Fibroblast of skin of right quadriceps (primary cell): ENCODE measurements at places on chromosomes 2 and 18.

DNA sequence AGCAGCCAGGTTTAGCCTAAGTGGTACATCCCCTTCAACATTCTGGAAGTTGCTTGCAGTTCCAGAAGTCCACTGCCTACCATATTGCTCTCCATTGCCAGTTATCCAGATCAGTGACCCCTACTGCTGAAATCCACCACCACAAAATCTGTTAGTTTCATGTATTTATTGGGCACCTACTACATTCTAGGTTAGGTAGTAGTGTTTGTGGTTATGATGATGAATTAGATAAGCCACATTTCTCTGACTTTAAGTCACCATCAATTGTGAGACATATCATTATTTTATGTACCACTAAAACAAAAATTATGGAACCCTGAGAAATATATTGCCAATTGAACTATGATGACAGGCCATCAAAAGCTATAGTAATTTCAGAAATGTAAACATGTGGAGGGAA, 139.5 kb upstream of the PKDCC start:
- no peak for DNase-seq

- DNase-seq = no peak
Observed at GRCh38 chr2:101149241-101150192, 1.7 kb downstream of the TBC1D8 start.

- DNase-seq = no peak
Observed at GRCh38 chr2:143000599-143000998, 123.1 kb downstream of the KYNU start.

DNA sequence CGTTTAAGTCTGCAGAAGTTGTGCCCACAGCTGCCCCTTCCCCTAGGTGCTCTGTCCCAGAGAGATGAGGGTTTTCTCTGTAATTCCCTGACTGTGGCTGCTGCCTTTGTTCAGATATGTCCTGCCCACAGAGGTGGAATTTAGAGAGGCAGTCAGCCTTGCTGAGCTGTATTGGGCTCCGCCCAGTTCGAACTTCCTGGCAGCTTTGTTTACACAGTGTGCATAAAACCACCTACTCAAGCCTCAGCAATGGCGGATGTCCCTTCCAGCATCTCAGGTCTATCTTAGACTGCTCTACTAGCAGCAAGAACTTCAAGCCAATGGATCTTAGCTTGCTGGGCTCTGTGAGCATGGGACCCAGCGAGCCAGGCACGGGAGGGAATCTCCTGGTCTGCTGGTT, 48.1 kb downstream of the LHCGR start:
- no peak for DNase-seq

- DNase-seq = no peak
Observed at GRCh38 chr18:79784071-79784913, 13.4 kb upstream of the KCNG2 start.

- peak; percentile 63 for DNase-seq
Observed at GRCh38 chr2:55010149-55010591, 40.1 kb downstream of the RTN4 start.

GRCh38 chr2:157439824-157440186, 4.1 kb downstream of the CYTIP start:
- no peak for DNase-seq

DNA sequence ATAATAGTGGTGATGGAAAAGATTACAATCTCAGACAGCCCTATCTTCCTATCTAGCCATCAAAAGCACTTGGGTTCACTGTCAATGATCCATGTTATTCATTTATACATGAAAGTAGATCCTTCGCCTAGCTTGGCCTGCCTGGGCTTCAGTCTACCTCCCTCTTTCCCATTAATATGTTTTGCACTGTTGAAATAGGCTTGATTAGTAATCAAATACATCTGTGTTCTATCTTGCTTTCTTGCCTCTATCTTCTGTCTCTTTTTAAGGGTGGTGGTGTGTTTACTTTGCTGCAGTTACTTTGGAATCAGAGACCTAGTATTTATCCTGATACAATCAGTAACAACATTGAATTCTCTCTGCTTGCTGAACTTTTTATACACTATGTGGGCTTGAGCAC, 521.2 kb downstream of the TNS1 start:
- DNase-seq = no peak

DNA sequence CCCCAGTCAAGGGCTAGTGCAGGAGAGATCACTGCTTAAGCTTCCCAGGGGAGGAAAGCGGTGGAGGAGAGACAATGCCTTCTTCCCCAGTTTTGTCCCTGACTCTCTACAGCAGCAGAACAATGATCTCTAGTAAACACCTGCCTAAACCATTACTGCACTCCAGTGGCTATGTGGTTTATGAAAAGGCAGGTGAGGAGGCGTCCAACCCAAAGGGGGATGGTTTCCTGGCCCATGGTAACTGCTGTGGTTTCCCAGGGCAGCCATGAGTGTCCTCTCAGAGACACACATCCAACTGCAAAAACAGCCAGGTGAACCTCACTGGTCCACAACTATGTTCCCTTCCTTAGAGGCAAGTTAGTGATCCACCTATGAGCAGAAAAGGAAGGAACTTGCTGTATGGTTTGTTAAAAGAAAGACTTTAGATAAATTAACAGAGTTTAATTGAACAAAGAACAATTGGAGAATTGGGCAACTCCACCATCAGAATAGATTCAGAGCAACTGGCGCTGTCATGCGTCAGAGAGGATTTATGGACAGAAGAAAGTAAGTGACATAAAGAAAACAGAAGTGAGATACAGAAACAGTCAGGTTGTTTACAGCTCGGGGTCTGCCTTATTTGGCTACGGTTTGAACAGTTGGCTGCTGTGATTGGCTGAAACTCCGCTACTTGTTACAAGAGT, 4.8 kb upstream of the TTC39C start:
- no peak for DNase-seq

- no peak for DNase-seq
Observed at GRCh38 chr2:214801068-214801467, 8.4 kb downstream of the BARD1 start.

- peak; percentile 45 for DNase-seq
Observed at GRCh38 chr2:163601377-163601776, 134.4 kb downstream of the FIGN start.

- DNase-seq = no peak
Observed at GRCh38 chr2:200243441-200243840, 63.1 kb upstream of the SPATS2L start.

DNA sequence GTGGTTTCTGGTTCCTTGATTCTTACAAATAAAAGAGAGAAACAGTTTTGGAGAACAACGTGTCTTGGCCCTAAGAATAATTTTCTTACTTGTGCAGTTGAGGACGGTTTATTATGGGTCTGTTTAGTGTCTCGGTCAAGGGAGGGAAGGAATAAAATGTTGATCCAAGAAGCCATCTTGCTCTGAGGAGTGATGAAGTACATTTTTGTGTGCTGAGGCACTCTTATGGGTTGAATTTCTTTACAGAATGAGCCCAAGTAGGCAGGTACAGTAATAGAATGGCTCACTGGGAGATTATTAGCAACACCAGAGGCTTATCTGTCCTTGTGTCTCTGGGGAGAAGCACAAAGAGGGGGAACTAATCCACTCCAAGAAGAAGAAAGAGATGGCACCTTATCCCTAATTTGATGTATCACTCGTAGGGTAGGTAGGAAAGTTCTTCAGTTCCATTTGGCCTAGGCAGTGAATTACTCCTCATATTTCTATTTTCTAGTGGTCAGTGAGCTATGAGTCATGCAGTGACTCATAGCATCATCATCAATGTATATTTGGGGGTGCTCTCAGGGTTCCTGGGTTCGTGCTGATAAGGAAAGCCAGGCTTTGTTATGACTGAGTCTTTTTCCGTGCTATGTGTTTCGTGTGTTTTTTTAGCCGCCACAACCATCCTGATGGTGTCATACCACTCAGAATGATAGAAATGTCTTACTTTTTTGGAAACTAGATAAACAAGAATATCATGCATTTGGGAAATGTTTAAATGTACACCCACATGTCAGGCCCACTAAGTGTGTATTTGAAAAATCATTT, 250.1 kb upstream of the CTAGE1 start:
- DNase-seq = peak; percentile 88

DNA sequence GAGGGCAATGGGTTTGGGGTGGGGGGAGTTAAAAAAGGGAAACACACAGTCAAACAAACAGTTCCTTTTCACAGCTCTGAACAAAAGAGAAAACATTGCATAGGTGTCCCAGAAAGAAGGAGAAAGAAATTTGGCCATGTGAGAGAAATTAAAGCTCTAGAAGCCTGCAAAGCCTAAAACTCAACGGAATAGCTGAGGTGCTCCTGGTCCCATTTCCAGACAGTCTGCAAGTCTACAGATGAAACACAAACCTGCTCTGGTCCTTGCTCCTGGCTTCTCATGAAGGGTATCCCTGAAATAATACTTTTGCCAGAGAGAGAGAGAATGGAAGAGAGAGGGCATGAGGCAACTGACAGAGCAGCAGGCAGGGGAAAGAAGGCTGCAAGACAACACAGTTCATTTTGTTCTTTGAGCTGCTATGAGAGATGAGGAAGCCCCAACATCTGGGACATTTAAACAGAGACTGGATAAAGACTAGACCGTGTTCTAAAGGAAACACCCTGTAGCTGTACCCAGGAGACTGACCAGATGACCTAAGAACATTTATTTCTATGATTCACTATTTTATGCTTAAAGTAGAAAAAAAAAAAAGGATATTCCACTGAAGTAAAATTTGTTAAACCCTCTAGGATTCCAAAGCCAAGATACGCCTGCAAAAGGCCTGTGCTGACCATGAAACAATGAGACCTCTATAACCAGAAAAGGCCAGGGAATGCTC, 57.3 kb upstream of the CYP26B1 start:
- no peak for DNase-seq

- DNase-seq = peak; percentile 81
Observed at GRCh38 chr2:230691005-230691647, 21.5 kb upstream of the CAB39 start.

- peak; percentile 92 for DNase-seq
Observed at GRCh38 chr18:21163647-21164547, 52.3 kb upstream of the ROCK1 start.

DNA sequence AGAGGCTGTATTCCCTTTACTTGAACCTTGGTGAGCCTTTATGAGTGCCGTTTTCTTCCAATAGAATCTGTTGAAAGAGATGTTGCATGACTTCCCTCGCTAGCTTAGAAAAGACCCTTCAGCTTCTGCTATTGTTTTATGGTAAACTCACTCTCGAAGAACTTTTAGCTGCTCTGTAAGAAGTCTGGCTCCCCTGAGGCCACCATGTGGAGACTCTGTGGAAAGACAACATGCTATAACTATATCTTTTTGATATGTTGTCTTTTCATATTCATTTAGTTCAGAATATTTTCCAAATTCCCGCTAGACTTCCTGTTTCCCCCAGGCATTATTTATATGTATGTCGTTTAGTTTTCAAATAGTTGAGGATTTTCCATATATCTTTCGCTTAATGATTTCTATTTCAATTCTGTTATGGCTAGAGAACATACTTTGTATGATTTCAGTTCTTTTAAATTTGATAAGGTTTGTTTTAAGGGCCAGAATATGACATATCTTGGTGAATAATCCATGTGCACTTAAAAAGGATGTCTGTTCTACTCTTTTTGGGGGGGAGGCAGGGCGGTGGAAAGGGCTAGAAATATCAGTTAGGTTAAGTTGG, 64.1 kb downstream of the PTPN4 start:
- peak; percentile 47 for DNase-seq

DNA sequence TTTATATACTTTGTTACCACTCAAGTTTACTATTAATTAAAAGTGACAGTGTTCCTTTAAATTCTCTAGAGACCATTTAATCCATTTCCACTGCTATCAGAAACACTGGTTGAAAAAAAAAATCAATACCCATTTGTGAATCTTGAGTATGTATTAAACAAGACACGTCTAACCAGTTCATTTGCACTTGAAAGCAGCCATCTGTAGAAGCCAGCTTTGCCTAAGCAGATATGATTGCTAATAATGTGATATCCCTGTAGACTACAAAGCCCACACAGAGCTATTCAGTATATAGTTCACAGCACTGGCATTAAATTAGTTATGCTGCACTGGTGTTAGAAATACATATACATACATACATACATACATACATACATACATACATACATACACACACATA, 111.8 kb upstream of the SP3 start:
- no peak for DNase-seq

GRCh38 chr2:144027593-144027992, 492.3 kb downstream of the ZEB2 start:
- DNase-seq = no peak

- DNase-seq = no peak
Observed at GRCh38 chr2:9690252-9690651, 59.5 kb upstream of the YWHAQ start.

DNA sequence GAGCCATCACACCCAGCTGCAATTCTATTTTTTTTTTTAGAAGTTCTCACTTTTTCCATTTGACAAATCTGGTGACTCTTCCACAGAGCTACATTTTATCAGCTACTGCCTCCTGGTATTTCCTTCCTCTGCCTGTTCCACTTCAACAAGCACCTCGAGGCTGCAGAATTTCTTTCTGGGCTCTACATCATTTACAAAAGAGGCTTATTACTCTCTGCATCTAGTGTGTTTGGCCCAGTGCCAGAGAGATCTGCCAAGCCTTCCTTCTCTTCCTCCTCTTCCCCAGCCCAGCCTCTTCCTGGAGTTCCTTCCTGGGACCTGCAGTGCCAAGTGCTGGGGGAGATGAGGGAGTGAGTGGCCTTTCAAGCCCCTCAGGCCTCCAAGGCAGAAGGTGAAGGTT, 119.6 kb upstream of the ITGA6 start:
- DNase-seq = no peak

GRCh38 chr2:85053802-85054201, 79.4 kb upstream of the TCF7L1 start:
- peak; percentile 50 for DNase-seq

DNA sequence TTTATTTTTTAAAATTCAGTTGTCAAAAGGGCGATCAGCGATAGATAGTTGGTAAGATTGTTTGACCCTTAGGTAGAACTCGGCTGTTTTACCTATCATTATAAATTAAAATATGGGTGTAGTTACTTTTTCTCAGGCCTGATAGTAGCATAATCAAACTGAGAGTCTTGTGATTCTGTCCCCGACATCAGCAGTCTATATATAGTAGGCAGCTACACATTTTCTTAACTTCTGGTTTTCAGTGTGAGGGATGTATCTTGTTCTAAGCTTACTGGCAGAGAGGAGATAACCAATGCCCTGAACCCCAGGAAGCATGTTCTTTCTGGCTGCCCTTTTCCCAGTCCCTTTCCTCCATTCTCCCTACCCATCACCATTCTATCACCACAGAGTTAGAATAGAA, 56.6 kb downstream of the XRCC5 start:
- DNase-seq = no peak

DNA sequence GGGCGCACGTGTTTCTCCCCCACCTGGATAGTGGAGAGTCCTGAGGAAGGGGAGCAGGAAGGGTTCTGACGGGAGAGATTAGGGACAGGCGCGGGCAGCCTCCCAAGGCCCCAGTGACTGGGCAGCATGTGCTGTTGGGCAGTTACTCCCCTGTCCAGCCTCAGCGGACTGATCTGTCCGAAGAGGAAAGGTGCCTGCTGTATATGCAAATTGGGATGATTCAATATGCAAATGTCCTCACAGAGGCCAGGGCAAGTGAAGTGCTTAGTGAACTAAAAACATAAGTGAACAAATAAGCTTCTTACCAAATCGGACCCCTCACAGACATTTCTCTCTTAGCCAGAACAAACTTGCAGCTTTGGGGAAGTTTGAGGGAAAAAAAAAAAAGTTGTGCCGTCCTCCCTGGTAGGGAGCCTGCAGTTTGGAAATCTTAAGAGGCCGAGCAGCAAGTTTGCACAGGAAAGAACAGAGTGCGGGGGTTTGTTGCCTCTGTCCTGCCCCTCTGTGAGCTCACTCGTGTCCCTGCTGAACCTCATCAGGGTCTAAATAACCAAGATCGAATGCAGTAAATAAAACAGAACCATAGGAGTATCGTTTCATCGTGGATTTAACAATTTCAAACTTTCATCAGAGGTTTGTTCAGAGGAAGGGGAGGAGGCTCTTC, 141.4 kb downstream of the KCTD1 start:
- DNase-seq = no peak
